ENCODE measurements at places on chromosomes 7 and 10. TPM values are rescaled to one million over a fixed set of nuclear protein-coding genes. Genes with fewer than 3 reads are reported as not detected.

DNA sequence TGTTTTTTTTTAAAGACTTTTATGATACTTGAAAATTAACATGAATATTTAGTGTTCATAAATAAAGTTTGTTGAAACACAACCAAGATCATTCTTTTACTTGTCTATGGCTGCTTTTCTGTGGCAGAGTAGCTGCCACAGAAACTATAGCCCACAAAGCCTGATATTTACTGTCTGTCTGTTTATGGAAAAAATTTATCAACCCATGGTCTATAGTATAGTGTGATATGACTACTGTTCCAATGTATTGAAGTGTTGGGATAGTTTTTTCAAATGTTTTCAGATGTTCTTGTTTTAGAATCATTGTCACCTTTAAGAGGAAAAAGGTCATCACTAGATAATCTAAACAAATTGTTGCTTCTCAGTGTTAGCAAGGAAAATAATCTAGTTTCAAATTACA lies 10.8 kb downstream of the TFAM start:
- no peak for DNase-seq

DNA sequence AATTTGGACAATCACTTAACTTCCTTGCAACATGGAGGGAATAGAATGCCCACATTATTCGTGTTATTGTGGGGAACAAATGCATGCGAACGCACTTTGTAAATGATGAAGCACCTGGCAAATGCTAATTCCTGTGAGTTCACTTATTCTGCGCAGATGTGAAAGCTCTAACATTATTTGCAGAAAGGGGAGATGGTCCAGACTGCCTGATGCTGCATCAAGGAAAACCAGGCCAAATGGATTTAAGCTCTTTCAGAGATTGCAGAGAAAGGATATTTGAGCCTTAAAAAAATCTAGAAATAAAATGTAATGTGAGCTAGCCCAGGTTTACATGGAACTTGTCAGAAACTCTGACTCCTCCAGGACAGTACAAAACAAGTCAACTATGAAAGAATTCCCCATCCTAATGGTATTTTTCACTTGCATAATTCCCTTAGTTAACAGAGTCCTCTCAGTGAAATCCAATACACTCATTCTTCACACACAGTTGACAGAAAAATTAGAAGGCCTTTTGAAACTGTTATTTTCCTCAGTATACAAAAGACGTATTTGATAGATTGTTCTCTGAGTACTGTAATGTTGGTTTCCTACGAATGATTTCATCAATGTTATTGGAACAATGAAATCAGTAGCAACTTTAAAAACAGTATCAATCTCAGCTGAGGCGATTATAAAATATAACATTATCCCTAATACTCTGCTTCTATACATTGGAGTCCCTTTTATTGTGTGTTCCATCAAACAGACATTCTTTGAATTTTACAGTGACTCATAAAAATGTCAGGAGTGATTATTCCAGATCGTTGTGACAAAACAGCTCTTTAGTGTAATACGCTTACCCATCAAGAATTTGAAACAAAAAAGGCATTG lies 136.3 kb upstream of the ANK3 start:
- DNase-seq: no peak

GRCh38 chr7:43130347-43130746 lies 17.9 kb downstream of the HECW1 start:
- no peak for DNase-seq

DNA sequence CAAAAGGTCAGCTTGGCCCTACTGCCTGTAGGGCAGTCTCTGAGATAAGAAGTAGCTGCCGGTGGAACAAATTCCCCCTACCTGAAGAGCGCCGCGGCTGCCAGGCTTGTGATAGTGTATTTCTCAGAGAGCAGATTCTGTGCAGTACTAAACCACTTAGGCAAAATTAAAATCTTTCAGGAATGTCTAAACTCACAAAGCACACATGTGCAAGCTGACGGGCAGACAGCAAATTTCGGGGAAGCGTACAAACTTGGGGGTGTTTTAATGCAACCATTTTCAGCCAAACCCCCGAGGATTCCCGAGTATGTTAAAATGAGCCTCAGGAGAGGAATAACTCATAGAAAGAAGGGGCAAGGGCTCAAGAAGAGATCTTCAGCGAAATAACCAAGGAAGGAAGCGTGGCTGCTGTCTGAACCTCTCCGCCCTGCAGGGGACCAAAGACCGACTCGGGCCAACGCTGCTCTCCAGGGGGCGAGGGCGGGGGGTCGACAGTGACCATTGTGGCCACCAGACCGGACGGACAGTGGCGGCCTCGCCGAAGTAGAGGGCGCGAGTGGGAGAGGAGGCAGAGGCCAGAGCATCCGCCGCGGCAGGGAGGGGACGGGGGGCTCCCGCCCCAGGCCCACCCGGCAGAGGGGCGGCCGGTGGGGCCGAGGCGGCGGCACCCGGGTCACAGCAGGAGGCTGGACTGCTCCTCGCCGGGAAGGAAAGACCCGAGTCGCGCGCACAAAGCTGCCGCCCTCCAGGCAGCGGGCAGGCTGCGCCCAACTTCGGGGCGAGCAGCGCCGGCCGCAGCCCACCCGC lies 819 bp downstream of the HYCC1 start:
- DNase-seq: peak; percentile 54

The SEMA3D gene
- total RNA-seq: not detected

GRCh38 chr10:100338434-100339036 lies 8.5 kb upstream of the SCD start:
- DNase-seq: peak; percentile 72

The TRIP6 gene
- 39.2 TPM for total RNA-seq

- DNase-seq: no peak
Observed at GRCh38 chr7:85600395-85600794, 413.5 kb upstream of the SEMA3D start.

Measured in activated naive CD4-positive, alpha-beta T cell treated with anti-CD3 and anti-CD28 coated beads, Interleukin-2, amount 50 U/mL, for 72 hours (primary cell).